Activated CD4-positive, alpha-beta memory T cell treated with anti-CD3 and anti-CD28 coated beads for 36 hours (primary cell): ENCODE measurements at places on chromosomes 16 and 17. TPM values are rescaled to one million over a fixed set of nuclear protein-coding genes. Genes with fewer than 3 reads are reported as not detected.

GRCh38 chr17:74678541-74678940, 34.2 kb downstream of the CD300LF start:
- no peaks in the 10 kb centered on the region for H3K36me3 ChIP-seq
- H3K4me1 ChIP-seq = peaks cover 17% of the 10 kb centered on the region
- peak; percentile 15 for DNase-seq
- H3K27ac ChIP-seq = no peak overlapping the region
- H3K4me3 ChIP-seq = no peak overlapping the region
- H3K27me3 ChIP-seq = peaks cover 16% of the 10 kb centered on the region

GRCh38 chr16:12449795-12450194, 353.9 kb downstream of the CPPED1 start:
- H3K4me1 ChIP-seq = peaks cover 7% of the 10 kb centered on the region
- no peak overlapping the region for H3K27ac ChIP-seq
- peaks cover 3% of the 10 kb centered on the region for H3K36me3 ChIP-seq
- no peaks in the 10 kb centered on the region for H3K27me3 ChIP-seq
- peak; percentile 62 for DNase-seq
- H3K4me3 ChIP-seq = no peak overlapping the region

- no peaks in the 10 kb centered on the region for H3K4me1 ChIP-seq
- H3K27me3 ChIP-seq = no peaks in the 10 kb centered on the region
- no peak for DNase-seq
- H3K4me3 ChIP-seq = no peak overlapping the region
- peaks cover 17% of the 10 kb centered on the region for H3K36me3 ChIP-seq
Observed at GRCh38 chr16:28587386-28587785, 9.5 kb downstream of the SULT1A2 start.

GRCh38 chr16:5231246-5231759, 133.7 kb upstream of the EEF2KMT start:
- peaks cover 13% of the 10 kb centered on the region for H3K27me3 ChIP-seq
- H3K36me3 ChIP-seq = no peaks in the 10 kb centered on the region
- H3K4me3 ChIP-seq = no peak overlapping the region

DNA sequence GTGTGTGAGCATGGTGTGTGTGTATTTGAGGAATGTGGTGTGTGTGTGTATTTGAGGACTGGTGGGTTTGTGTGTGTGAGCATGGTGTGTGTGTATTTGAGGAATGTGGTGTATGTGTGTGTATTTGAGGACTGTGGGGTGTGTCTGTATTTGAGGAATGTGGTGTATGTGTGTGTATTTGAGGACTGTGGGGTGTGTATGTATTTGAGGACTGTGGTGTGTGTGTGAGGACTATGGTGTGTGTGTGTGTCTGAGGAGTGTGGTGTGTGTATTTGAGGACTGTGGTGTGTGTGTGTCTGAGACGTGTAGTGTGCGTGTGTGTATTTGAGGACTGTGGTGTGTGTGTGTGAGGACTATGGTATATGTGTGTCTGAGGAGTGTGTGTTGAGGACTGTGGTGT, 18.0 kb upstream of the CACNG1 start:
- no peaks in the 10 kb centered on the region for H3K36me3 ChIP-seq
- H3K27me3 ChIP-seq = peaks cover 3% of the 10 kb centered on the region
- DNase-seq = no peak
- no peak overlapping the region for H3K27ac ChIP-seq
- no peaks in the 10 kb centered on the region for H3K4me1 ChIP-seq

GRCh38 chr17:15036238-15036637, 228.9 kb downstream of the PMP22 start:
- peaks cover 2% of the 10 kb centered on the region for H3K27me3 ChIP-seq
- H3K4me1 ChIP-seq = no peaks in the 10 kb centered on the region
- DNase-seq = no peak
- no peaks in the 10 kb centered on the region for H3K36me3 ChIP-seq

DNA sequence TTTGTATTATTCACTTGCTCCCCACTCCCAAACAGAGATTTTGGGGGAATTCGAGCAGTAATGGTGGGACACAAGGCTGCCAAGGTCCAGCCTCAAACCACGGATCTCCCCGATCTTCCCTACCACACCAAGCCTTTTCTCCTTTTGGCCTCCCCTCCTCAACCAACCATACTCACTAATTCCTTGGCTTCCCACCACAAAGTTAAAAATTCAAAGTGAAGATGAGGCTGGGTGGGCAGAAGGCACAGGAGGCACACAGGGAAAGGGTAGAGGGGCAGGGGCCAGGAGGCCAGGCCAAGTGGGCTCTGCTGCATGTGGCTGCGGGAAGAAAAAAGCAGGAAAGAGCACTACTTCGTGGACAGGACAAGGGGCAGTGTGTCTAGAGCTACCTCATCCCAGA, 15.2 kb downstream of the HOXB4 start:
- H3K4me1 ChIP-seq = no peaks in the 10 kb centered on the region
- peaks cover 3% of the 10 kb centered on the region for H3K27me3 ChIP-seq
- no peaks in the 10 kb centered on the region for H3K36me3 ChIP-seq

DNA sequence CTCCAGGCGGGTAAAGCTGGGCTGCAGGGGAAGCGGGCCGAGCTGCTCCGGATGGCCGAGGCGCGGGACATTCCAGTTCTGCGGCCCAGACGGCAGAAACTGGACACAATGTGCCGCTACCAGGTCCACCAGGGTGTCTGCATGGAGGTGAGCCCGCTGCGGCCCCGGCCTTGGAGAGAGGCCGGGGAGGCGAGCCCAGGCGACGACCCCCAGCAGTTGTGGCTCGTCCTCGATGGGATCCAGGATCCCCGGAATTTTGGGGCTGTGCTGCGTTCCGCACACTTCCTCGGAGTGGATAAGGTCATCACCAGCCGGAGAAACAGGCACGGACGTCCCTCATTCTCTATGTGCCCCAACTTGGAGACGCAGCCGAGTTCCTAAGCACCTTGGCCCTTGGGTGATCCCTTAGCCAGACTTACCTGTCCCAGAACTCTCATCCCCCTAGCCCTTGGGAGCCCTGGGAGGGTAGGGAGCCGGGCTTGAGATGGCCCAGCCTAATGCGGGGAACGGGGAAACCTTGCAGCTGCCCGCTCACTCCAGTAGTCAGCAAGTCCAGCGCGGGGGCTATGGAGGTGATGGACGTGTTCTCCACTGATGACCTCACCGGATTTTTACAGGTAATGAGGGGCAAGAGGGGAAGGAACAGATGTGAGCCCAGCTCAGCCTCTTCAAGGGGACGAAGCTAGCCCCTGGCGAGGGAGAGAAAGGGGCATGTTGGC, 806 bp downstream of the MRM1 start:
- DNase-seq = peak; percentile 22
- H3K36me3 ChIP-seq = peaks cover 7% of the 10 kb centered on the region
- no peaks in the 10 kb centered on the region for H3K27me3 ChIP-seq
- peak overlapping the region; percentile 79 for H3K27ac ChIP-seq
- peak overlapping the region; percentile 85 for H3K4me3 ChIP-seq

DNA sequence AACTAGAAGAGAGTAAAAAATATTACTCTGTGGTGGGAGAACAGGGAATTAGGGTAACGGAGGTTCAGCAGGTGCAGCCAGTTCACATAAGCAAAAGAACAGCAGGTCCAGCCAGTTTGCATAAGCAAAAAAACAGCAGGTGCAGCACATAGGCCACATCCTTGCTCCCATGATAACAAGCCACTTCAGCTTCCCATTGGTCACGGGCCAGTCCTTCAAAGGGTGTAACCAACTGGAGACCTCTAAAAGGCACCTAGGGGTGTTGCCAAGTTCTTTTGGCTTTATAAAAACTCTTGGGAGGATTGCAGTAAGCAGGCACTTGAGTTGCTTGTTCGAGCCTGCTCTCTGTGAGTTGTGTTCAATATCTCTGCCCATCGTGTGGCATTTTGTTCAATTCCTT, 488.1 kb downstream of the XYLT1 start:
- no peak for DNase-seq
- H3K36me3 ChIP-seq = no peaks in the 10 kb centered on the region
- H3K4me3 ChIP-seq = no peak overlapping the region
- H3K27me3 ChIP-seq = peaks cover 3% of the 10 kb centered on the region
- H3K4me1 ChIP-seq = peaks cover 6% of the 10 kb centered on the region
- H3K27ac ChIP-seq = no peak overlapping the region

- H3K27me3 ChIP-seq = no peaks in the 10 kb centered on the region
- H3K27ac ChIP-seq = no peak overlapping the region
- DNase-seq = no peak
- H3K36me3 ChIP-seq = peaks cover 38% of the 10 kb centered on the region
- H3K4me3 ChIP-seq = no peak overlapping the region
Observed at GRCh38 chr16:22250522-22250921, 44.4 kb downstream of the EEF2K start.

DNA sequence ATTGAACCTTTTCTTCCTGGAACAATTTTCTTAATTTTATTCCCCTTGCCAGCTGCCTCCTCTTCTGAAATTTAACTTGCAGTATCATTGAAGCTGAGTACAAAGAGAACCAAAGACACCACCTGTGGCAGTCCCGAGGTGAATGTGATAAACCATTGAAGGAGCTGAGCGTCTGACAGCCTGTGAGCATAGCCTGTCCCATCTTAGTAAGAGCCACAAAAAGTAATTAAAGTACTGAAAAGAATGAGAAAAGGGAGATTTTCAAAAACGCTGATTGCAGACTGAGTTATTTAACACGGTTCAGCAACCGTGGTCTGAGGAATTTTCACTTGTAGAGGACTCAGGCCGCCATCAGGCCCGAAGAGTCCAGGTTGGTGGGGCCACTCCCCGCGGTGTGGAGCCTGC, 27.2 kb upstream of the ST6GALNAC1 start:
- no peaks in the 10 kb centered on the region for H3K36me3 ChIP-seq
- H3K27ac ChIP-seq = peak overlapping the region; percentile 93
- peaks cover 24% of the 10 kb centered on the region for H3K4me1 ChIP-seq
- DNase-seq = no peak
- no peaks in the 10 kb centered on the region for H3K27me3 ChIP-seq
- H3K4me3 ChIP-seq = peak overlapping the region; percentile 90

DNA sequence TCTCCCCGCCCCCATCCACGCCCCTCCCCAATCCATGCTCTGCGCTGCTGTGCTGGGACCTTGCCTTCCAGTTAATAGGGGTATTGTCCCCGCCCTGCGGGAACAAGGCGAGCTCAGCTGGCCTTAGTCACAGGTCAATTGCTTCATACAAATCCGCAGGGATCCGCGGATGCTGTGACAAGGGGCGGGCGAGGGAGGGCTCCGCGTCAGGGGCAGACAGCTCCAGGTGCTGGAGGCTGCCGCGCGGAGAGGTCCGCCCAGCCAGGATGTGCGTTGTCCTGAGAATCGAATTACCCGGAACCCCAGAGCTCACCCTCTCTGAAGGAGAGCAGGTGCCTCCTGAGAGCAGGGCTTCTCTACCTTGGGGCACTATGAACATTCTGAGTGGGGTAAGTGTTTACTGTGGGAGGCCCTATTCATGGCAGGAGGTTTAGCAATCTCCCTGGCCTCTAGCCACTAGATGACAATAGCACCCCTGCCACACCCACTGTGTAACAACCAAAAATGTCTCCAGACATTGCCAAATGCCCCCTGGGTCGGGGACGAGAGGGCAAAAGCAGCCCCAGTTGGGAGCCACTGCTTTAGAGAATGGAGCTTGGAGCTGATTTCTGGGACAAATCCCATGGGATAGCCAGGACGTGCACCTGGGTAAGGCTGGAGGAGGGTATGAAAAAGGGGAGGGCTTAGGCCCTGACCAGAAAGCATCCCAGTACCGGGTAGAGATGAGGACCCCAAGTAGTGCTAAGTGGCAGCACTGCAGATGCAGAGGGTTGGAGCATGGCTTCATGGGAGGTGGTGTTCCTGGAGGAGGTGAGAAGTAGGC, 138.2 kb downstream of the CYLD start:
- H3K27ac ChIP-seq = no peak overlapping the region
- DNase-seq = no peak
- no peaks in the 10 kb centered on the region for H3K36me3 ChIP-seq
- peaks cover 21% of the 10 kb centered on the region for H3K27me3 ChIP-seq
- no peaks in the 10 kb centered on the region for H3K4me1 ChIP-seq

Gene ERN2
- not detected for total RNA-seq

Gene CDH3
- total RNA-seq = 5.2 TPM
